ENCODE measurements at places on chromosomes 13 and 19. TPM values are rescaled to one million over a fixed set of nuclear protein-coding genes. Genes with fewer than 3 reads are reported as not detected.
A peak's percentile ranks its signal among the peaks of the same experiment; 100 is the strongest.

DNA sequence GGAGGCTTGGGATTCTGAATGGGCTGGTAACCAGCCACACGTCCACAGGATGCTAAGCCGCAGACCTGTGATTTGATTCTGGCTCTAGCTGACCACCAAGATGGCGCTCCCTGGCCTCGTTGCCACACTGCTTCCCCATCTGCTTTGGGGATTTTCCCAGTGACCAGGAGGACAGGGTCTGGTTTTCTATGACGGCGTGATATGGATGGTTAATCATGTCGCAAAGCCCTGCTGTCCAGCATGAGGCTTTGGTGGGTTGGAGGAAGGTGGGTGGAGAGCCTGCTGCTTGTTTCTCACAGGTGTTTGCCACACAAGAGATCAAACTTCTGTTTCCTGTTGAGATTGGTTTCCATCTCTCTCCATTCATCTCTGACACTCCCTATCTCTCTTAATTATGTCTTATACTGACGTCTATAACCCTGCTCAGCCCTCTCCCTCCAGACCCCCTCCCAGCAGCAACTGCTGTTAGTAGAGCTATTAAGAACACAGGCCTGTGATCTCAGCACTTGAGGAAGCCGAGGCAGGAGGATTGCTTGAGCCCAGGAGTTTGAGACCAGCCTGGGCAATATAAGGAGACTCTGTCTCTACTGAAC is 102.7 kb downstream of the SIPA1L3 start:
- DNase-seq = no peak

DNA sequence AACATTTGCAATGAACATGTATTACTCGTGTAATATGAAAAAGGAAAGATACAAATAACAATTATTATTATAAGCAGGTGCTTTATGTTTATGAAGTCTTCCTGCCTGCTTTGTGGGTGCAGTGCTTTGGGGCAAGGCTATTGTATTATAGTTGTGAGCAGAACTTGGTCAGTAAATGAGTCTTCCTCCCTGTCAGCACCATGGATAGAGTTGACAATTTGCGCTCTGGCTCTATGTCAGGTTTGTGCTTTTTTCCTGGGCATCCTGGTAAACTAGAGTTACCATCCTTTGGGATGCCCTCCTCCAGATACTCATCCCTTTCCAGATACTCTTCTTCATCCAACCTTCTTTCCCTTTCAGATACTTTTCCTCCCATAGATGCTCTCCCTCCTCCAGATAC is 19.6 kb downstream of the ERICH6B start:
- no peak for DNase-seq

Gene CNFN
- total RNA-seq = not detected

DNA sequence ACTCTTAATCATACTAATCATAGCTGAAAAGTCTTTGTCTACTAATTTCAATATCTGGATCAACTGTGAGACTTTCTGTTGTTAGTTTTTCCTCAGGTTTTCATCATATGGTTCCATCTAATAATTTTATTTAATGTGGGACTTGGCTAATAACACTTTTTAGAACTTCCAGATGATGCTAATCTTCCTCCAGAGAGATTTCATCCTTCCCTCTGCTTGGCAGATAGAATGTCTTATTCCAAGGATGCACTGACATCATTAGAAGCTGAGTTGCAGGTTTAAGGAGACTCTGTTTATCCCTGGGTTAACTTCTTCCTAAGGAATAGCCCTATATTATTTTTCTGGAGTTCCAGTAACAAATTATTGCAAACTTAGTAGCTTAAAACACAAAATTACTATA is 325.6 kb downstream of the COG6 start:
- DNase-seq = no peak

DNA sequence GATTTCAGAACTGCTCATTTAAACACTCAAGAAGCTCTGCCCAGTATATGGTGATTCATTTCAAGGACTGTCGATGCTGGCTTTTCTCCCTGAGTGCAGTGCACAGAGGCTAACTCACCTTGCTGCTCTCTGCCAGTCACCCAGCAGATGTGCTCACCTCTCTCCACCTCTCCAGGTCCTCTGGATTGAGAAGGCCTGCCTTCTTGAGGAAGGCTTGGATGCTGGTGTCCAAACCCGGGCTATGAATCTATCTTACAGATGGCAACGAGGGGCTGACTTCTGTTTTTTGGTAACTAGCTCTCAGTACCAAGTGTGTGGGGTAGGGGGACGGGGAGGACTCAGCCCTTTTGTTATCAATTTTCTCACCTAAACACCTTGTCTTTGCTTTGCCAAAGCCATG is 47.6 kb downstream of the TEX29 start:
- no peak for DNase-seq

- no peak for DNase-seq
Observed at GRCh38 chr19:53768401-53768800, 55.7 kb downstream of the NLRP12 start.

DNA sequence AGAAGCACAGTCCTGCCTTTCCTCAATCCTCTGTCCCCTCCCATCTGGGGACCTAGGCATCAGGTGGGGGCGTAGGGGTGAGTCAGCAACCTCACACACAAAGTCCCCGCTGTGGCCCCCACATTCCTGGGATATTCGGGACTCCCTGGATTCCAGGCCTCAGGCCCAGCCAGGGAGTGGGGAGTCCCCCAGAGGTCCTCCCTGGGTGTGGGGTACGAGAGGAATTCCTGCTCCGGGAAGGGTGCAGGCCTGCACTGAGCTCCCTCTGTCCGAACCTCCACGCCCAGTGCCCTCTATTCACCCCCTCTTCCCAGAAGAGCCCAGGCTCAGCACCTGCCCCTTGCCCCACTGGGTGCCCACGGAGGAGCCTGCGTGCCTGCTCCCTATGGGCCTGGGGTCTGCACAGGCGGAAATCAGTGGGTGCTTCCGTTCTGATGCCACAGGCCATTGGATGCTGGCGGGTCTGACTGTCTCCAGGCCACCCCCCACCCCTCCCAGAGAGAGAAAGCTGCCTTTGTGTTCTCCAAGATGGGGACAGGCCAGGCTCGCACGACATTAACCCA is 3.4 kb downstream of the CADM4 start:
- DNase-seq = no peak

Gene ZNF793
- total RNA-seq = 3.9 TPM

- no peak for DNase-seq
Observed at GRCh38 chr13:24663586-24663985, 16.6 kb upstream of the ATP12A start.

- no peak for DNase-seq
Observed at GRCh38 chr13:21556051-21556450, 47.9 kb downstream of the MICU2 start.

DNA sequence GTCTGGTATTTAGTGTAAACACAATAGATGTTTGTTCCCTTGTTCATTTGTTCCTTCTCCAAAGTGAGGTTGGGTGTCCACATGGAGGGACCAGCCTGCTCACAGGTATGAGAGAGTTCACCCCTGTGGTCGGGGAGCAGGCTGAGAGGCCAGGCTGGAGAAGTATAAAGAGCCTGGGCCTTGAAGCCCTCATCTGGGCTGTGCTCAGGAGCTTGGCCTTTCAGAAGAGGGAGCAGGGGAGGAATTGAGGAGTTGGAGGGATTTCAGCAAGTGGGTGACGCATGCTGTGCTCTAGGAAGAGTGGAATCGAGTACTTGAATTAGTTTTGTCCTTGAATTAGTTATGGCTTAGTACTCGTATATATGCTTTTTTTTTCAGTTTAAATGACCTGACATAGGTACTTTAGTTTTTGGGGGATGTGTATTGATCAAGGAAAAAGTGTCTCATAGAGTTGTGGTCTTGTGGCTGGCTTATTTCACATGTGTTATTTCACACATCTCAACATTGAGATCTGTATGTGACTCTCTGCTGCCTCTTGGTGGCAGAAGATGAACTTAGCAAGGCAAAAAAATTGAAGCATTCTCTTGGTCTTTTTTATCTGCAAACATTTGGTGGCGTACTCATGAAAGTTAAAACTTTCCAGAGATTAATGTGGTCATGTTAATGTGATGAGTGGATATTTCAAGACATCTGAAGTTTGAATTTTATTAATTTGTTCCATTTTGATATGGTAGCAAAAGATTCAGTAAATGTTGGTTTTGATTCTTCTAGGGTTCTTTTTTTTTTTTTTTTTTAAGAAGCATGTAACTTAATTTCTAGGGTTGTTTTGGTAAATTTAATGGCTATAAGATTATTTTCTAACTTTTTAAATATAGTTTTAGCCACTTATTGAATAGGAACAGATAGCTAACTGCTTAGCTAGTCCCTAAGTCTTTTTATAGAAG is 54.3 kb downstream of the SLAIN1 start:
- DNase-seq = peak; percentile 41

Gene ZNF607
- 6.5 TPM for total RNA-seq

Gene ZNF534
- not detected for total RNA-seq

Gene PLPPR3
- not detected for total RNA-seq

GRCh38 chr19:2944403-2944774 is 382 bp downstream of the ZNF77 start:
- no peak for DNase-seq

DNA sequence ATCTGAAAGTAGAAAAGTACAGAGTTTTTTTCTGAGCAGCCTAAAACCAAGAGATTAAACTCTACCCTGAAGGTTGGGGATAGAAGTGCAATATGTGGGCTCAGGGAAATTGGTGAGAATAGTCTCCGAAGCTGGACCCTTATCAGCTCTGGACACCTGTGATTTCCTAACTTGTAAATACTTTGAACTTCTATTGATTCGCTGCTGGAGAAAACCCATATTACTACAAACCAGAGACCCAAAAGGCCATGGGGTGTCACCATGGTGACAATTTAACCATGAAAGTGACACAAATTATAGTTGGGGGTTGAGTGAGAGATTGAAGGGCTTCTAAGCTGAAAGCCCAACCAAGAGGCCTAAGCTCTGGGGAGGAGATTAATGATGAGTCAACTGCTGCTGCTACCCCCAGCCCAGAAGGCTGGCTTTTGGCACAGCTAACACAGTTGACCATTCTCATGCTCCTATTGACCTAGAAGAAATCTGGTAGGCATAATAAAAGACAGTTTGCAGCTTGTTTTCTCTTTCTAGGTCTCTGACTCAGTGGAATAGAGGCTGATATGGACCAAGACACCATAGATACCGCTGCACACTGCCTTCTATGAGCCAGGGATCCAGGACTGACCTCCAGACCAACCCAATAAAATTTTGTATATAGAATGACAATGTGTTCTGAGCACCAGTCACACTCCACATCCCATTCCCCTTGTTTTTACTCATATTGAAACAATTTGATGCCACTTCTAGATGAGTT is 131.9 kb upstream of the FNDC3A start:
- no peak for DNase-seq
